ENCODE measurements at places on chromosomes 13 and 19.

GRCh38 chr13:46962281-46962941, 65.6 kb upstream of the HTR2A start:
- no peak for DNase-seq

- no peak for DNase-seq
Measured at GRCh38 chr19:11574689-11575088, 2.8 kb downstream of the ACP5 start.

- no peak for DNase-seq
Measured at GRCh38 chr13:24081387-24081786, 79.1 kb upstream of the SPATA13 start.

GRCh38 chr13:22468824-22469223, 712.0 kb upstream of the SGCG start:
- DNase-seq, result no peak

DNA sequence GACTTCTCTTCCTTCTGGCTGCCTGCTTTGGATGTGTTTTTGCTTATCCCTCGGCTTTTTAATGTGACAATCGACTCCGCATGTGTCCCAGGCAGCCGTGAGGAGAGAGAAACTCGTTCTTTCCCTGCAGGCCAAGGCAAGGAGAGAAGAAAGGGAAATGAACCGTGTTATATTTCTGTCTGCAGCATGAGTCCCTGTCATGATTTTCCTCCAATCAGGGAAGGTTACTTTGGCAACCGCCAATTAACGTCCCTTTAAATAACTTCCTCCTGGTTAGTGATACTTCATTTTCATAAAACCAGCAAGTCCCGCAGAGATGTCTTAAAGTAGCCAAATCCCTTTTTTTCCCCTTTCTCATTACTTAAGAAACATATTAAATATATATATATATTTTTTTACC, 42.6 kb downstream of the RFC3 start:
- no peak for DNase-seq

- DNase-seq, result peak; percentile 82
Measured at GRCh38 chr13:94548821-94549231, 47.1 kb downstream of the TGDS start.
